ENCODE measurements at places on chromosomes 2 and 18.

DNA sequence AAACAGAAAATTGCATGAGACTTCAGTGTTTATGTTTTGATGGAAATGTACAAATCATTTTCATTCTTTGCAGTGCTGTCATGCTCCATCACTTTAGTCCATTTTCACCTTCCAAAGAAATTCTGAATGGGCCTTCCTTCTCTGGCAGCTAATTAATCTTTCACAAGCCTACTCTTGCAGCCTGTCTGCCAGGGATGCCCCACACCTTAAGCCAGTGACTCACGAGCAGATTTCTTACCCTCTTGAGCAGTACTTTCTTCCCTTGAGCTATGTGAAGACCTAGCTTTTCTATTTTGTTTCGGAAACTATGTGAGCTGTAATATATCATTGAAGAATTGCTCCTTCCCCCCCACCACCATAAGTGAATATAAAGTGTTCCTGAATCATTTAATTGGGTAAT is 404.3 kb upstream of the VWC2L start:
- no peak for DNase-seq

DNA sequence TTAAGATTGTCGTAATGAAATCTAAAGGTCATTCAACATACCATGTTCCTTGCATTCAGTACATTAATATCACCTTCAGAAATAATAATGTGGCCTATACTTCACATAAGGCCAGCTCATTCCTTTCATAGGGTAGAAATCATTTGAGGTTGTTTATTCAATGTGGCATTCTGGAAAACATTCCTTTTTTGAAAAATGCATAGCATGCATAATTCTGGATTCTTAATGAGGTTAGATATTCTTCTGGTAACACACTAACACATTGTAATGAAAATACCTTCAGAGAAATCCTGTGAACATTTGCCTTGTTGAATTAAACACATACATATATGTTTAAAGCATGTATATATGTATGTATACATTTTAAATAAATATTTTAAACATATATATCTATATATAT is 204.6 kb upstream of the KCNH7 start:
- DNase-seq = no peak

GRCh38 chr2:239765076-239765845 is 259.9 kb downstream of the NDUFA10 start:
- no peak for DNase-seq

GRCh38 chr2:195051401-195051800 is 605.6 kb upstream of the SLC39A10 start:
- no peak for DNase-seq

GRCh38 chr2:27428978-27429541 is 629 bp downstream of the NRBP1 start:
- DNase-seq = peak; percentile 84

GRCh38 chr18:23618862-23619387 is 32.6 kb upstream of the NPC1 start:
- DNase-seq = no peak

GRCh38 chr2:223414646-223415045 is 187.5 kb downstream of the SCG2 start:
- DNase-seq = peak; percentile 41

- no peak for DNase-seq
Observed at GRCh38 chr2:102366406-102367112, 11.0 kb downstream of the IL18R1 start.

GRCh38 chr2:47908682-47909081 is 2.4 kb upstream of the FBXO11 start:
- no peak for DNase-seq

DNA sequence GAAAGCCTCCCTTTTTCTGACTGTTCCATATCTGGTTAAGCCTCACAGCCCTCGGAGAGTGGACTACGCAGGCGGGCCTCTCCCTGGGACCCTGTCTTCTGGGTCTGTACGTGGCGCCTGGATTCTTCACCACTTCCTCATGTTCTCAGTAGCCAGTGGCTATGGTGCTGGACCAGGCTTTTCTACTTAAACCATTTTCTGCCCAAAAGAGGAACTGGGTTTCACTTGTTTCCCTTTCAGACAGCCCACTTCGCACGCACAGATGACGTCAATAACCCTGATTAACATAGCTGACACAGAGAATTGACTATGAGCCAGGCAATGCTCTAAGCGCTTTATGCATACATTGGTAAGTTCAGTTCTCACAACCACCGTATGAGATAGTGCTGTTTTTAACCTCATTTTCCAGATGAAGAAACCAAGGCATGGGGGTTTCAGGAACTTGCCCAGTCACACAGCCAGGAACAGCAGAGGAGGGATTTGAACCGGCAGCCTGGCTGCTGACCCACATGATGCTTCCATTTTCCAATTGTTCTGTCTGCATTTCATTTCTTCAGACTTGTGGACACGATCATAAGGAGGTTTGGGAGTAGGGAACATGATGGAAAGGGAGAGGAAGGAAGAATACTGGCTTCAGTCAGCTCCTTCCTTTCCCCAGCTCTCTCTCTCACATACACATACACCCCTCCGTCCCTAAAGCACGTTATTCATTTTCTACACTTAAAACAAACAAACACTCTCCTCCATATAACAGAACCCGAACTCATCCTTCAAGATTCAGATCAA is 41.7 kb downstream of the MYOM1 start:
- peak; percentile 57 for DNase-seq

- DNase-seq = no peak
Observed at GRCh38 chr2:150520887-150521664, 33.6 kb upstream of the RND3 start.

- DNase-seq = no peak
Observed at GRCh38 chr2:30127016-30127893, 19.6 kb upstream of the YPEL5 start.

DNA sequence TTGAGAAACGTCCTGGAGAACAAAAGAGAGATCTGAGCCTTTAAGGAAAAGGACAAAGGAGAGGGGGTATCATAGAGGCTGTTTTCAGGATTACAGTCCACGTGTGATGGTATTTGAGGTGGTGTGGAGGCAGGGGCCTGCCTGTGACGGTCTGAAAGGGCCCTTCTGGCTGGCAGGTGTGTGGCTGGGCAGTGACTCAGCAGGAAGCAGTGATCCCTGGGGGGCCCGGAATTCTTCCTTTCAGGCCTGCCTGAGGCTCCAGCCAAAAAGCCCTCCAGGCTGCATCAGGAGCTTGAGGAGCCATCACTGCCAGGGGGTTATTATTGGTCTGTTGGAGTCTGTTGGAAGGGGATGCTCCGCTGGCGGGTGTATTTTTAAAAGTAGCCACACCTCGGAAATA is 97.2 kb upstream of the TMEM18 start:
- no peak for DNase-seq

- no peak for DNase-seq
Observed at GRCh38 chr2:10007921-10008808, 35.2 kb upstream of the KLF11 start.

- no peak for DNase-seq
Observed at GRCh38 chr18:75036917-75037688, 171.8 kb downstream of the PTGR3 start.

DNA sequence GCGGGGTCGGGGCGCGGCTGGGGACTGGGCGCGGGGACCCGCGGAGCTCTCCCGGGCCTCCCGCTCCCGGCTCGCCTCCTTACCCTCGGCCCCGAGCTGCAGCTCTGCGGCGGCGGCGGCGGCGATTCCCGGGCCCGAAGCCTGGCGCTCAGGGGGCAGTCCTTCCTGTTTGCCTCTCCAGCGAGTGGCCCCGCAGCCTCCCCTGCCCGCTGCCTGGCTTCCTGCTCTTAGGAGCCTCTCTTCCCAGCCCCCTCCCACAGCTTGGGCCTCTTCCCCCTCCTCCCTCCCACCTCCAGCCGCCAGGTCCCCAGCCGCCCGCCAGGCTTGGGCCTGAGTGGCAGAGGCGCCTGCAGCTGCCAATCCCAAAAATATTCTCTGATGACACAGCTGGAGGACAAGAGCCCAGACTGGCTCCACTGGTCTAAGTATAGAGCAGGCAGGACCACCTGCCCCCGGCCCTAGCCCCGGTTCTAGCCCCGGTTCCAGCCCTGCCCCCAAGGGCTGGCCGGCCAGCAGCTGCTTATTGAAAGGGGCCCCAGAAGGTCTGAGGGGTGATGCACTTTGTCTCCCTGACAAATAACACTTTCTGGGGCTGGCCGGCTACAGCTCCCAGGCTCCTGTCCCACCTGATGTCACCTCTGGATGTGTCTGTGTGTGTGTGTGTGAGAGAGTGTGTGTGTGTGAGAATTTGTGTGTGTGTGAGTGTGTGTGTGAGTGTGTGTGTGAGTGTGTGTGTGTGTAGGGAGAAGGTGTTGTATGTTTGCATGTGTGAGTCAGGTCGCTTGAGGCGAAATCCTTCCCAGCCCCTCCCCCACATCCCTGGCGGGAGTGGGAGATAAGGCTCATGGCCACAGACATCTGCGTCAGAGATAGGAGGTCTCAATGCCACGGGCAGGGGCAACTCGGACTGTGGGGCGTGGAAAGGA is at the start of gene OBSL1:
Gene OBSL1 (minus strand): TSS at position 229 of the 926 bp plus-strand sequence. CDS start 307 bp downstream, outside the sequence.
- DNase-seq = peak; percentile 86

DNA sequence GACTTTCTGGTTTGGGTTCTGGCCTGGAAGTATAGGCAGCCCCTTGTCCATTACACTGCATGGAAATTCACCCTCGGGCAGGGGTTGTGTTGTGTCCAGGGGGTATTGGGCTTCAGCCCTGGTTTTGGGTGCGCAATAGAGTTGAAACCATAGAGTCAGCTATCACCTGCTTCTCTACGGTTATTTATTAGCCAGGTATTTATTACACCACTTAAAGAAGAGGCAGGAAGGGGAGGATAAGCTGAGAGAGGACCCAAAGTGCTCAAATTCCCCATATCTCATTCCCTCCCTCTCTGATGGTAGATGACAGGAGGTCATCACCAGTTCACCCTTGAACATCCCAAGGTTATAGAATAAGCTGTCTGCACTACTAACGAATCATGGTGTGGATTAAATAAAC is 133.4 kb downstream of the HRH4 start:
- no peak for DNase-seq

GRCh38 chr2:168614172-168615018 is 158.3 kb downstream of the CERS6 start:
- DNase-seq = no peak

GRCh38 chr2:68994864-68995263 is 18.1 kb upstream of the ANTXR1 start:
- no peak for DNase-seq

GRCh38 chr18:62460851-62461300 is 61.9 kb upstream of the ZCCHC2 start:
- DNase-seq = peak; percentile 37

DNA sequence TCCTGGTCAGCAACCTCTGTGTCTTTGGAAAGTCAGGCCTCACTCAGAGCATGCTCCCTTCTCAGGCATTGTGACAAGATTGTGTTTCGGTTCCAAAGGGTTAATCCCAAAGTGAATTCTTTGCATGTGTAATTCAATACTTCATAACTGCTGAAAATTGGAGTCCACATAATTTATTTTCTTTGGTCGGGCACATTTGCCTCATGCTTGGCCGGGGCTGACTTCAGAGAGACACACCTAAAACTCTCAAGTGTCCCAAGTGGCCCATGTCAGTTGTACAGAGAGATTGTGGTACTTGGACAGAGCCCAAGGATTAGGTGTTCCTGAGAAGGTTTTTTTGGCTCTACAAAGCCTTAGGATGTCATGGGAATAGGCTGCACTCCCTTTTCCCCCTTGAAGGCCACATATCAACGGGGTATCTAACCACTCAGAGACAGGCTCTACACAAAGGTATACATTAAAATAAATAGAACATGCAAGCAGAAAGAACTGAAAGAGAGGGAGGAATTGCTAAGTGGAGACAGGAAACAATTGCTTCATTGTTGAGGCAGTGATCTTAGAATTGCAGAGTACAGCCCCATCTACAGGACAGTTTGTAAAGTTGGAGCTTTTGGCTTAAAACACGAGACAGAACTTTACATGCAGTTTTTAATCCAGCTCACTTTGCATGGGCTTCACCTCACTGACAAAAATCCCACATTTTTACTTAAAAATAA is 1232.3 kb upstream of the ZEB2 start:
- DNase-seq = no peak

DNA sequence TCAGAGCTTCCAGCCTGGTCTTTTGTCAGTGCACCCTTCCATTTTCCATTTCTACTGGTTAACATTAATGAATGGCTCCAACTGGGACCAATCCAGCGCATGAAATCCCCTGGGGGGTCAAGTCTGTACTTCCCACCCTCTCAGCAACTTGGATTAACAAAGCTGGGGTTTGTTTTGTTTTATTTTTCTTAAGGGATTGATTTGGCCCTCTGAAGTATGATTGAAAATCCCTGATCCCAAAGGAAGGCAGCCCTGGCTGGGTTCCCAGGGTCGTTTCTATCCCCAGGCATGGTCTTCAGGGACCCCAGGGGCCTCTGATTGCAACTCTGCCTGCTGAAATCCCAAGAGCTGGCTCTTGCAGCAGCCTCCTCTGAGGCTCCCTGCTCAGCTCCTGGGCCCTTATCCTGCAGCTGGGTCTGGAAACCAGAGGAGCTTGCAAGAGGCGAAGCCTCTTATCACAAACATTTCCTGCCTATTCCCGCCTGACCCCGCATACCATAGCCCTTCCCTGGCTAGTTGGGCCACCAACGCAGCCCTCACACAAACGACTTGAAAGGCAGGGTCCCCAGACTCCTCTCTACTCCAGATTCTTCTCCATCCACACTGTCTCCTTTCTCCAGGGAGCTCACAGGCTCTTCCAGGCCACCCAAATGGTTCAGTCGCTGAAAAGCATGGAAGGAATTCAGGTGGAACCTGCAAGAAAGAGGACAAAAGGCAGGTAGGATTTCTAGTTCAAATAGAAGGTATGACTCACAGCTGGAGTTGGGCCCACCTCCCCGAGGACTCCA is 109.7 kb upstream of the PKDCC start:
- peak; percentile 49 for DNase-seq

DNA sequence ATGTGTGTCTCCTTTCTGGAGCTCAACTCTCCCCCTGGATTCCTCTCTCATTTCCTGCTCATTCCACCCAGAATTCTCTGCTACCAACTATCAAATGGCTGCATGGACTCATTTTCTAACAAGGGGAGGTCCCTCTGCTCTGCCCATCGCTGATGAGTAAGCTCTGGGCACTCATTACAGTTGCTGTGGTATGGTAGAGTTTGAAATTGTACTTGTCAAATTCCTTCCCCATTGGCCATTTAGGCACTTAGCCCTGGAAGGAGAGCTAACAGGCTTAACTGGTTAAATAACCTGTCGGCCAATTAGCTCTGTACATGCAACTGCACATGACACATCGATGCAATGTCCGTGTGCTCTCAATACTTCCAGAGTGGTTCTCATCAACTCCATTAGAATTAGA is 20.4 kb downstream of the COL6A3 start:
- DNase-seq = no peak

DNA sequence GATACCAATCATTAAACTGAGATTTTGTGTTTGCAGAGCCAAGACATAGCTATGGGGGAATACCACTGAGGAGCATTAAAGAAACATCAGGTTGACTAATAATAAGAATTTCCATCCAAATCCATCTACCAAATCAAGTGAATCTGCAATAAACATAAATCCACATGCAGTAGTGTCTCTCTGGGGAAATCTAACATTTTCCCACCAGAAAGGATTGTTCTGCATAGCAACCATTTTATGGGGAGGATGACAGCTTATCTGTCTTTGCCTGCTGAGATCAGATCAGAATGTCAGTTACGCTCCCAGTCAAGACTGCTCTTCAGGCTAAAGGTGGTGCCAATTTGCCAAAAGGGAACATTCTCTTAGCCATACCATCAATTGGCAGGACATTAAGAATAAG is 1098.9 kb upstream of the CHAC2 start:
- DNase-seq = no peak

Data from testis (tissue), 5 donors.